NCI-H1436 (cell line): ENCODE measurements at places on chromosomes 4 and X.

DNA sequence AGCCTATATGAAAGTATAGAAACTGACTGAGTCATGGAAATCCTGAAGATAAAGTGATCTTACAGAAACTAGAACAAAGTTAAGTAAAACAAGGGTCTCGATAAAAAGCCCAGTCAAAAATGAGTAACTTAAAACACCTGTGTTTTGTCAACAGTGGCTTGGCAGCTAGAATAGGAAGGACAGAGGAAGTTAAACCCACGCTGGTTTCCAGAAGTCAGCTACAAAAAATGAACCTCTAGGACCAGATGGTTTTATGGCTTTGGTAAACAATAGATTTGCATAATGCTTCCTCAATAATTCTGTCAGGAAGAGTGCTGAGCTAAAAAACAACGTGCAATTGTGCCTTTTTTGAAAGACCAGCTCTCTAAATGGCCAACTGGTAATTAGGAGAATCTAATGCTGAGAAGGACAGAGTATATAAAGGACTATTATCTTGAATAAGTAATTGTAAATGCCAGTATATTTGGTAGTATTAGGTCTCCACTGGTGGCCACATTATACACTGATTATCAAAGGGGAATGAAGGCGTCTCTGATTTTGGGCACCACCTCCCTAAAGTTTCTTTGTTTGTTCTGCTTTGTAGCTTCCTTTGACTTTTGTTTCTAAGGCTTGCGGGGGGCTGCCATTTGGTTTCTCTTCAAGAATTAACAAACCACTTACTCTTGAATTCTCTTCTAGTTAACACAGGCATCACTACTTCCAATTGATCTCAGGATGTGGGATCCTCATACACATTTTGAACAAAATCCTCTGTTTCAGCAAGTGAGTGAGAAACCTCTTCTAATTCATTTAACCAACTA, 72.2 kb upstream of the PPP3CA start:
- peak; percentile 10 for DNase-seq

- DNase-seq = no peak
Observed at GRCh38 chr4:176150704-176151103, 44.7 kb downstream of the SPATA4 start.

DNA sequence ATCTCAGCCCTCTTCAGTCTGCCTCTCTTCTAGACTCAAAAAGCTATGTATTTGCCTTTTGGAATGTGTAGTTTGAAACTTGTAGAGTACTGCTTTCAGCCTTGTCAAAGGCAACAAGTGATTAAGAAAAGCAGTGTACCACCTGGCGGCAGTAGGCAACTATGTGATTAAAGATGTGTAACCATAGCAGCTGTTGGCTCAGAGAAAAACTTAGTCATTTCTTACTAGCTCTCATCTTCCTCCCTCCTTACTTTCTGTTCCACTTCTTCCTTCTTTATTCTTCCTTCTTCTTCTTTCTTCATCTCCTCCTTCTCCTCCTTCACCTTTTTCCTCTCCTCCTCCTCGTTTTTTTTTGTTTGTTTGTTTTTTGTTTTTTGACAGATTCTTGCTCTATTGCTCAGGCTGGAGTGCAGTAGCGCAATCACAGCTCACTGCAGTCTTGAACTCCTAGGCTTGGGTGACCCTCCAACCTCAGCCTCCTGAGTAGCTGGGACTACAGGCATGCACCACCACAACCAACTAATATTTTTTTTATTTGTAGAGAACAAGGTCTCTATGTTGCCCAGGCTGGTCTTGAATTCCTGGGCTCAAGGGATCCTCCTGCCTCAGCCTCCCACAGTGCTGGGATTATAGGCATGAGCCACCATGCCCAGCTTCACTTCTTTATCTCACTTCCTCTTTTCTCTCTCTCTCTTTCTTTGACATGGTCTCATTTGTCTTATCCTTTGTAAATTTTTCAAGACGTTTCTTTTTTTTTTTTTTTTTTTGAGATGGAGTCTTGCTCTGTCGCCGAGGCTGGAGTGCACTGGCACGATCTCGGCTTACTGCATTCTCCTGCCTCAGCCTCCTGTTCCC, 32.6 kb downstream of the ABHD18 start:
- no peak for DNase-seq

DNA sequence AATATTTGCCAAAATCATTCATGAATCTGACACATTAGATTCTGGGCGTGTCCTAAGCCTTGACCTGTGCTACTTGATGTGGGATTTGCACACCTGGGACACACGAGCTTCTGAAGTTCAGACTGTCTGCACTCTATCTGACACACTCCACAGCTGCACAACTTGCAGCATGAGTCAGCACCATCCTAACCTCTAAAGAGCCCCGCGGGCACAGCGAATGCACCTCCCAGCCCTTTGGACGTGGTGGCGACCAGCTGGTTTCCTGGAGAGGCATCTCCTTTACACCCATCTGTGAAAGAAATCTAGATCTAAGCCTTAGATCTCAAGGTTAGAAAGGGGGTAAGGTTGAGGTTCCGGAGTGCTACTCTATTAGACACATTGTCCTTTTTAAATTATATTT, 69.2 kb downstream of the SORBS2 start:
- no peak for DNase-seq

- no peak for DNase-seq
Observed at GRCh38 chr4:183863155-183863825, 41.8 kb upstream of the STOX2 start.

- no peak for DNase-seq
Observed at GRCh38 chrX:140664939-140665338, 44.6 kb upstream of the LINC00632 start.

DNA sequence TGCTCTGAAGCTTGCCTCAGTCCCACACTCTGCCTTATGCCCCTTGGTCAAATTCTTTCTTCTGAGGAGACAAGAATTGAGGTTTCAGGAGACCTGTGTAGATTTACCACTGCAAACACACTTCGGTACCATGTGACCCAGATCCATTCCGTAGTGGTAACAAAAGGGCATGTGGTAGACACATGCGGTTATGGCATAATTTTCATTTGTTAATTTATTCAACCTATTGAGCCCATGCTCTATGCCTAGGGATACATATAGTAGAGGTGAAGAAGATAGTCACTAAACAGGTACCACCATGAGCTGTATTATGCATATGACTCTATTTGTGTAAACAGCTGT, 190.9 kb downstream of the NDST4 start:
- DNase-seq = no peak

- DNase-seq = no peak
Observed at GRCh38 chr4:169489306-169489705, 123.1 kb downstream of the NEK1 start.

GRCh38 chr4:112523008-112523721, 7.2 kb upstream of the NEUROG2 start:
- DNase-seq = no peak

GRCh38 chr4:153555730-153556434, 89.7 kb downstream of the TMEM131L start:
- no peak for DNase-seq

GRCh38 chr4:158581161-158581560, 59.5 kb downstream of the RXFP1 start:
- no peak for DNase-seq

DNA sequence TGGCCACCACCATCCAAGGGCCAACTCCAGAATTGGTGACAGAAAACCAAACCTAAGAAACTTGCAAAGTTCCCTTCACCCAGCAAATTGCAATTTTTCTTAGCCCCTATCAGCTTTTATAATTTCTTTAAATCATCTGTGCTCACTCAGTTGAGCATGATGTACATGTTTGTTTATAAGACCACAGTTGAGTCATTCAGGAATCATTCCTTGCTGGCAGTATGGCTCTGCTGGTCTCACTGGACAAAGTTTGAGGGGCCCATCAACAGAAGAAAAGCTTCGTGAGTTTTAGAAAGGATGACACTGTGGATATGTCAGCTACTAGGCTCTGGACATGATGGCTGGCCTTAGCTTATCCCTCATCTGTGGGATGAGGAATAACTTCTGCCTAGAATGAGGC, 4.0 kb downstream of the TRPC5 start:
- no peak for DNase-seq

DNA sequence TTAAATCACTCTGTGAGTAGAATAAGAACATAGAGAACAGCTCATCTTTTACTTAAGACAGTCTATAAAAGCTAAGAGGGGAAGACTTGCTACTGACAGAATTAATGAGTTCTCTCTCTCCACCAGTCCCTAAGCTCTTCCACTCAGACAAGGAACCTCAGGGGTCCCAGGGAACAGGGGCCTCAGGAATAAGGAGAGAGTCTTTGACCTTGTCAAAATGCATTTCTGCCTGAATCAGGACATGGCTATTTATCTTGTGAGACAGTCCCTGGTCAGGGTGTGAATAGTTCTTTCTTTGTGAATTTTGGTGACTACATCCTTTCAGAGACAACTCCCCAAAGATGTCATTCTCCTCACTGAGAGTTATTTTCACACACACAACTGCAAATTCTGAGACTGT, 218.7 kb upstream of the HS3ST1 start:
- no peak for DNase-seq

DNA sequence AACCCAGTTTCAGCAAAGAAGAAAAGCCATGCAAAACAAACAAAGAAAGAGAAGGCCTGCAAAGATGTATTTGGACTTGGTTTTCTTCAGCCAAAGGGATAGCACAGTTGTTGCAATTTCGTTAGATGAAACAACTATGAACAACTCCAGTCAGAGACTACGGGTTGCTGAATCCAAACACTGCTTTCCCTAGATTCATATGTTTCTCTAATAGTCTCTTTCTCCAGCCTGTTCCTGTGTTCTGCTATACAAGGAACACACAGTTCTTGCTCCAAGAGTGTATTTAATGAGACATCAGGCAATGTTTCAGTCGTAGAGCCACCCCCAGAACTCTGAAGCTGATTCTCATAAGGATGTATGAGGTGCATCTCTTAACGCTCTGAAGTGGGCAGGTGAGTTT, 162.5 kb upstream of the TBL1X start:
- DNase-seq = no peak

- DNase-seq = no peak
Observed at GRCh38 chrX:10697616-10698317, 77.4 kb upstream of the MID1 start.

DNA sequence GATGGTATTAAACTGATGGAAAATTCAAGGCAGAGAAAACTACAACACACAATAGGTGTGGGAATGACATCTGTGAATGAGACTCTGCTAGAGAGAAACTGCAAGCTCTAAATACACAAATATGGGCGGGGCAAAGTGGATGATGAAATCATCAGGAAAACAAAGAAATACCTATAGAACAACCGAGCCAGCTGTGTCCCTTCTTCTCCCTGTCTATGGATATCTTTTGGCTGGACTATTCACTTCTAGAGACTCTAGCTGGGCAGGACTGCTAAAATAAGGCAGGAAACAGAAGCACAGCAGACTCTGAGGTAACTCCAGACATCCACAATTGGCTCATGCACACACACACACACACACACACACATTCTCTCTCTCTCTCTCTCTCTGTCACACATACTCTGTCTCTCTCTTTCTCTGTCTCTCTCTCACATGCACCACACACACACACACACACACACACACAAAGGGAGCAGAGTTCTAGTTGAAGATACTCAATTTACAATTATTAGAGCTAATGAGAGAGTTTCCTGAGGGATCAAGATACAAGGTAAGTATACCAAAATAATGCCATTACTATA, 27.2 kb upstream of the EDNRA start:
- no peak for DNase-seq

DNA sequence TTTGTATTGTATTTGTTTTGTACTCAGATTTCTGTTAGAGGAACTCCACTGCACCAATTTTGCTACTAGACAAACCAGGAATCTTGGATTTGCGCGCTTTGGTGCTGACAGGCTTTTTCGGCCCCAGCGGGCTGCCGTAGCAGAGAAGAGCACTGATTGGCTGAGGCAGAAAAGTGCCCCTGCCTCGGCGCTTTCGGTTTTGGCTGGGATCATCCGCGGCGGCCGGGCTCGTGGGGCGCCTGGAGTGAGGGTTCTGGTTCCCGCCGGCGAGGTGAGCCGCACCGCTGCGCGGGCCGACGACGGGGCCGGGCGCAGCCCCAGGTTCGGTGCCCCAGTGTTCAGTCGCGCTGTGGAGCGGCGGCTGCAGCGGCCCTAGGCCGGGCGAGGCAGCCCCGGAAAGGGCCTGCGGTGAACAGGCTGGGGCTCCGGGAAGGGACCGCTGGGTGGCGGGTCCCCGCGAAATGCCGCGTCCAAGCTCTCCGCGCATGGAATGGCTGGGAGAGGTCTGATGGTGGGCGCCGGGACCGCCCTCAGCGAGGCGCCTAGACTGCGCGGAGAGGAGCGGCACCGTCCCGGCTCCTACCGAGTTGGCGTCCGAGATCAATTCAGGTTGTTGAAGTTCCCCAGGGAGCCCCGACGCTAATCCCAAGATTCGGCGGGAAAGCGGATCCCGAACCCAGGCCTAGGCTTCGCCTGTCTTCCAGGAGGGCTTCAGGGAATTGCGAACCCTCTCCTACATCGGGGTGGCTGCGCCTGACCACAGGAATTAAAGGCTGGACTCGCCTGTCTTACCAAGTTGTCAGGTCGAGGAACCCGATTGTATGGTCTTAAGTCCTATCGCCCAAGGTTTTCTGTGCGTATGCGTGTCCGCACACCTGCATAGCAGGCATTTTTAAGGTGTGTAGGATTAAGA, at the start of gene LSM6:
TSS of gene LSM6 (plus strand) at position 178 of the 913 bp plus-strand sequence. CDS start 7,204 bp downstream, outside the sequence.
- DNase-seq = peak; percentile 61

- no peak for DNase-seq
Observed at GRCh38 chr4:168880811-168881595, 129.1 kb downstream of the CBR4 start.

DNA sequence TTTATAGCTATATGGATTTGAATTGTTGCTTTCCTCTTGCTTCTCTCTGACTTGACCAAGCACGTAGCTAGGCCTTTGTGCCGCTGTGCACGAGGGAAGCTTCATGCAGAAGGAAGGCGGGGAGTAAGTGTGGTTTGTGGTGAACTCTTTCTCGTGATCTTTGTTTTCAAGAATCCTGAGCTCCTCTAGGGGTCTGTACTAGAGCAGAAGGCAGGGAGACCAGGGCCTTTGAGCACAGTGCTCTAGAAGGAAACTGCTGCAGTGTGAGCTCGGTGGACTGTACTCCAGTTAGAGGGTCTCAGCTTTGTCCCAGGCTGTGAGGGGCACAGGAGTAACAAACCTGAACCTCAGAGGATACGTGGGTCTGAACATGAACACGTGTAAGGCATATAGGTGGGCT, 49.0 kb downstream of the AGA start:
- no peak for DNase-seq

DNA sequence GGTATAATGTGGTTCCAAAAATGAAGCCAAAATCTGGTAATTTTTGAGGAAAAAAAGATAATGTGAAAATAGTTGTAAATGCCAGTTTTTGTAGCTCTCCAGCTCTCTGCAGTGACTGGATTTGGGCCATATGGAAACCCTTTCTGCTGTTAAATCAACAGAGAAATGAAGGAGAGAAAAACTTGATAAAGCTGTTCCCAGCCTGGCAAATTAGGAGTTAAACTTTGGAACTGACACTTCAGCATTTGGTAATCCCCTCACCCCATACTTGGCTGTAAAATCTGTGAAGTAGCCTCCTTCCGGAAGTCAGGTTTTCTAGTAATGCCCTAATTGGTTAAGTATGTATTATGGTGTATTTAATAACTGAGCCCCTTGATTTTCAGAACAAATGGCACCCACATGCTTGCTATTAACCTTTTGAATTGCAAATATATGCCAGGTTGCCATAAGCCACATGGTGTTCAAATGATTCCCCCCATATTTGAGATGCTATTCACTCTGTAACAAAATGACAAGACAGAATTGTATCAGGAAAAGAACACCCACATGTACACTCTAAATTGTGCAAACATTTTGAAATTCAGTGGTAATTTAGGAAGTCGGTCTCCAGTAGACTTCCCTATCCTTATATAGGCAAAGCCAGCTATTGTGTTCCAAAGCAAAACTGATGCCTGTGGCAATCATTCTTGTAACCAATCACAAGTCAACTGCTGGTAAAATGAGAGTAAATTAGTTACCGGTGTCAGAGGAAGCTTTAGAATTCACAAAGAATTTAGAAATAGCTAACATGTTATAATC, 96.3 kb upstream of the ADAMTS3 start:
- DNase-seq = no peak

- DNase-seq = no peak
Observed at GRCh38 chr4:186040316-186040715, 28.6 kb upstream of the TLR3 start.
